Fibroblast of lung (primary cell): ENCODE measurements at places on chromosomes 11 and 22.

DNA sequence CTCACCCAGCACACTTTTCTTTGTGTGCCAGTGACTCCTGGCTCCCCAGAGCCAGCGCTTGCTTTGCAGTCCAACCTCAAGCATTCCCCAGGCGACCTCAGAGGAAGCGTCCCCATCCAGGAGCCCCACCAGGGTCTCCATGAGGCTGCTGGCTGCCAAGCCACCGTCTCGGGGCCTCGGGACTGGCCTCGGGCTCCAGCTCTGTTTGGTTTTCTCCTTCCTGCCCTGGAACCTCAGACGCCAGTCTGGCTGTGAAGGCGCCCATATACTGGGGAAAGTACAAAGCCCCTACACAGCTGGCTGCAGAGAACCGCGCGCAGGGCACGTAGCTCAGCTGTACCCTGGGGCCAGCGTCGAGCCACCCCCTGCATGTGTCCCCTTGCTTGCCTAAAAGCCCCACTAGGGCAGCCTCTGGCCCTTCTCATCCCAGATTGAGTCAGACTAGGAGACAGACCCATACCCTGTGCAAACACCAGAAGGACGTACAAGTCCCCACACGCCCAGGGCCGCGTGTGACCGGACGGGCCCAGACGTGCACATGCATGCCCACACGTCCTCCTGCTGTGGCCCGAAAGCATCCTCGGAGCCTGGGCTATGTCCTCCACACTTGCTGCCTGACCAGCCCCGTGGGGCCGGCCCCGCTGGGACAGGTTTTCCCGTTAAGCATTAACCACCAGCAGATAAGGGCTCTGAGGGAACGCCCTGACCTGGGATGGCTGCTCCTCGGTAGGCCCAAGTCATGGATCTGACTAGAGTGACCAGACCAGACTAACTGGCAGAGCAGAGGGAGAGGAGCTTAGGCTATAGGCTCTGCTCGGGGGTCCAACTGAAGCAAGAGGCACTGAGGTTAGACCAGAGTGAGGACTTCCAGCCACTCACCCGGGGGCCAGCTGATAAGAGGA, 4.2 kb upstream of the SYT8 start:
- H3K36me3 ChIP-seq = no peaks in the 10 kb centered on the region
- peaks cover 8% of the 10 kb centered on the region for H3K4me1 ChIP-seq
- peak; percentile 39 for DNase-seq
- no peak overlapping the region for H3K4me3 ChIP-seq
- H3K27me3 ChIP-seq = peaks cover 4% of the 10 kb centered on the region

GRCh38 chr22:46060292-46061123, 83.5 kb upstream of the WNT7B start:
- H3K36me3 ChIP-seq = no peaks in the 10 kb centered on the region
- H3K4me3 ChIP-seq = no peak overlapping the region
- H3K27me3 ChIP-seq = no peaks in the 10 kb centered on the region
- DNase-seq = no peak

DNA sequence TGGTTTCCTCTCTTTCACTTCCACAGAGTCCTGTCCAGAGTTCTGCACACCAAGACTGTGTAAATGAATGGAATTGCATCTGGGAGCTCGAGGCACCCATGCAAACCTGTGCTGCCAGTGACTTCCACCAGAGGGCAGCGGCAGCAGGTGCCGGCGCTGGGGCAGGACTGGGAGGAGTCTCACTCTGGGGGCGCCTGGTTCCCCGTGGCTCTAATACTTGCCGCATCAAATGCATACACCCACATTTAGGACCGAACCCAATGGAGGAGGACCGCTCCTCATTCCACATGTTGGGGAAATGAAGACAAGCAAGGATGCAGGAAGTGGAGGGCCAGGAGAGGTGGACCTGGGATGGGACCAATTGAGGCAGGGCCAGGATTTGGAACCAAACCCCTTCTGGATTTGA, 1.1 kb upstream of the CD6 start:
- DNase-seq = peak; percentile 8
- no peaks in the 10 kb centered on the region for H3K36me3 ChIP-seq
- H3K4me1 ChIP-seq = no peaks in the 10 kb centered on the region
- peaks cover 3% of the 10 kb centered on the region for H3K27me3 ChIP-seq

GRCh38 chr11:101442936-101443521, 140.8 kb downstream of the TRPC6 start:
- H3K27ac ChIP-seq = peak overlapping the region; percentile 9
- DNase-seq = no peak
- peaks cover 36% of the 10 kb centered on the region for H3K4me1 ChIP-seq
- no peaks in the 10 kb centered on the region for H3K36me3 ChIP-seq
- no peak overlapping the region for H3K4me3 ChIP-seq

DNA sequence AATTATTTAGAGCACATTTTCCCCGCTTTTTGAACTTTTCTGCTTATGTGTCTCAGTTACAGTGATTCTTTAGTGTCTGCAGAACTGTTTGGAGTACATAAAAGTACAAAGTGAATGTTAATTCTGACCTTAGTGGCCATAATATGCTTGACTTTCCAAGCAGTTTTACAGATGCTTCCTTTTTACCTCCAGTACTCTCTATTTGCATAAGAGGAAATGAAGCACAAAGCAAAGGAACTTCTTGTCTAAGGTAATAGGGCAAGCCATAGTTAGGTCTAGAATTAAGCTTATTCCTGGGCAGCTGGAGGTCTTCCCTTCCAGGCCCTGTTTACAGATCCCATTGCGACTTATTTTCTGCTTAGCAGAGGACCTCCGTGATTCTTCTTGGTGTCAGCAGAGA, 3.6 kb downstream of the GTPBP1 start:
- H3K4me3 ChIP-seq = no peak overlapping the region
- peaks cover 2% of the 10 kb centered on the region for H3K36me3 ChIP-seq
- no peak for DNase-seq
- H3K27ac ChIP-seq = no peak overlapping the region
- no peaks in the 10 kb centered on the region for H3K27me3 ChIP-seq

DNA sequence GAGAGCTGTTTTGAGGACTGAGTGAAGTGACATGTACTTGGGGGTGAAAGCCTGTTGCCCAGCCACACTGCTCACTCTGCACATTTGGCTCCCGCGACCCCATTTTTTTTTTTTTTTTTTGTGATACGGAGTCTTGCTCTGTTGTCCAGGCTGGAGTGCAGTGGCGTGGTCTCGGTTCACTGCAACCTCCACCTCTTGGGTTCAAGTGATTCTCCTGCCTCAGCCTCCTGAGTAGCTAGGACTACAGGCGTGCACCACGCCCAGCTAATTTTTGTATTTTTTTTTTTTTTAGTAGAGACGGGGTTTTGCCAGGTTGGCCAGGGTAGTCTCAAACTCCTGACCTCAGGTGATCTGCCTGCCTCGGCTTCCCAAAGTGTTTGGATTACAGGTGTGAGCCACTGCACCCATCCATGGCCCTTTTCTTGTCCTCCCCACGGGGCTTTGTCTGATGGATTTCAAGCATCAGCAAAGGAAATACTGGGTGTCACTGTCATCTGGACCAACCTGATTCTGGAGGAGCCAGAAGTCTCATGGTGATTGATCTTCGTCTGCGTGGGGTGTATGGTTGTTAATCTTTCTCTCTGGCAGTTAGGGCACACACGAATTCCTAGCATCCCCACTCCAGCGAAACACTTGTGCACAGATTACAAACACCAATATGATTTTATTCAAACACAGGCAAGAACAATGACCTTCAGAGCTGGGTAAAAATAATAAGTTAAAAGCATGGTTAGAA, 3.4 kb upstream of the UCP3 start:
- H3K4me3 ChIP-seq = no peak overlapping the region
- H3K4me1 ChIP-seq = no peaks in the 10 kb centered on the region
- DNase-seq = no peak
- no peaks in the 10 kb centered on the region for H3K36me3 ChIP-seq

- peaks cover 4% of the 10 kb centered on the region for H3K4me1 ChIP-seq
- H3K36me3 ChIP-seq = no peaks in the 10 kb centered on the region
- DNase-seq = no peak
- no peaks in the 10 kb centered on the region for H3K27me3 ChIP-seq
These were observed 10.6 kb upstream of the SPI1 start for GRCh38 chr11:47388697-47389576.

- no peaks in the 10 kb centered on the region for H3K27me3 ChIP-seq
- no peaks in the 10 kb centered on the region for H3K36me3 ChIP-seq
- H3K27ac ChIP-seq = no peak overlapping the region
- no peak overlapping the region for H3K4me3 ChIP-seq
- no peaks in the 10 kb centered on the region for H3K4me1 ChIP-seq
These were observed 244.9 kb downstream of the CASP12 start for GRCh38 chr11:104653407-104653806.

GRCh38 chr11:19111809-19112208, 5.2 kb upstream of the ZDHHC13 start:
- no peaks in the 10 kb centered on the region for H3K36me3 ChIP-seq
- no peak for DNase-seq
- H3K27me3 ChIP-seq = peaks cover 12% of the 10 kb centered on the region
- no peak overlapping the region for H3K27ac ChIP-seq
